ENCODE measurements at places on chromosomes 1 and 21. TPM values are rescaled to one million over a fixed set of nuclear protein-coding genes. Genes with fewer than 3 reads are reported as not detected.
A peak's percentile ranks its signal among the peaks of the same experiment; 100 is the strongest.

DNA sequence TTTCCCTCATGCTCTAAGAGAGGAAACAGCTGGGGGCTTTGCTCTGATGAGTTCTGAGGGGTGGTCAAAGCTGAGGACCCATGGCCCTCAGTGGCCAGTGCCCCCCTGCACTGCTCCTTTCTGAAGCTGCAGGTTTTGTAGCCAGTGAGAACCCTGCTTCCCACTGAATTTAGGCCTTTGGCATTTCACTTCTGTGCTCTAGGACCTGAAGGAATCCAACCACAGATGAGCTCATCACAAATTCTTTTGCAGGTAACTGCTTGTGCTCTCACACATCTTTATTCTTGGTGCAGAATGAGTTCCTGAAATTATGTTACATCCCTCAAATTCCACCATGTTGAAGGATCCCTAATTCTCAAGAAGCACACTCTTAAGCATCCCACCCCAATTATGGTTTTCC, 248.7 kb upstream of the IRF2BP2 start:
- DNase-seq: peak; percentile 36

DNA sequence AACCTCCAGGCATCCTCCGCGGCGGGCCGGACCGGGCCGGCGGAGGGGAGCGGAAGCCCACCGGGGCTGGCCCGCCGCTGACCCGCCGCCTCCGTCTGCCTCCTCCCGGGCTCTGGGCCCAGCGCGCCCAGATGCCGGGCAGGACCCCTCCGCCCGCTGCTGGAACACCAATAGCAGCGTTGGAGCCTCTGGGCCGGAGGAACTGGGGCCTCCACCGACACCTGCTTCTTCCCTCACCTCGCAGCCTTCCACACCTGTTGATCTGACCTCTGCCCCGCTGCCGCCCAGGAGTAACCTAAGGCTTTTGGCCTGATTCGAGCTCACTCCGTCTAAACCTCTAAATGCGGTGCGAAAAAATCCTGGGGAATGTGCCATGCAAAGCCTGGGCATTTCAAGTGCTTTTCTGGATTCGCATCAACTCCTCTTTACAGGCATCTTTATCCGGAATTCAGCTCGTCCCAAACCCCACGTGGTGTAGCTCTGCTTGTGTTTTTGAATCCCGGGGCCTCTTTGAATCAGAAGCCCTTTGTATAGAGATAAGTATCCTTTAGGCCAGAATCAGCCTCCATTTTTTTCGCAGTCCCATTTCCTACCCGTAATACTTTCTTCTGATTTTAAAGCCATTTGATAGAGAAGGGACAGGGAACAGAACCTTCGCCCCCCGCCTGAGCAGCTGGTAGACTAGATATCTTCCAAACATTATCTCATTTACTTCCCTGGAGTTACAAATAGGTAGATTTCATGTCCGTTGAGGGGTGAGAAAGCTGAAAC, 680 bp upstream of the CNN3 start:
- DNase-seq: peak; percentile 58

Gene CLCA1
- total RNA-seq: not detected

Gene ANGPTL1
- total RNA-seq: 5.7 TPM

- DNase-seq: no peak
Observed at GRCh38 chr1:232471250-232471649, 158.7 kb downstream of the SIPA1L2 start.

Data from astrocyte (in vitro differentiated cells and primary cell).